ENCODE measurements at places on chromosomes 2 and 18.

DNA sequence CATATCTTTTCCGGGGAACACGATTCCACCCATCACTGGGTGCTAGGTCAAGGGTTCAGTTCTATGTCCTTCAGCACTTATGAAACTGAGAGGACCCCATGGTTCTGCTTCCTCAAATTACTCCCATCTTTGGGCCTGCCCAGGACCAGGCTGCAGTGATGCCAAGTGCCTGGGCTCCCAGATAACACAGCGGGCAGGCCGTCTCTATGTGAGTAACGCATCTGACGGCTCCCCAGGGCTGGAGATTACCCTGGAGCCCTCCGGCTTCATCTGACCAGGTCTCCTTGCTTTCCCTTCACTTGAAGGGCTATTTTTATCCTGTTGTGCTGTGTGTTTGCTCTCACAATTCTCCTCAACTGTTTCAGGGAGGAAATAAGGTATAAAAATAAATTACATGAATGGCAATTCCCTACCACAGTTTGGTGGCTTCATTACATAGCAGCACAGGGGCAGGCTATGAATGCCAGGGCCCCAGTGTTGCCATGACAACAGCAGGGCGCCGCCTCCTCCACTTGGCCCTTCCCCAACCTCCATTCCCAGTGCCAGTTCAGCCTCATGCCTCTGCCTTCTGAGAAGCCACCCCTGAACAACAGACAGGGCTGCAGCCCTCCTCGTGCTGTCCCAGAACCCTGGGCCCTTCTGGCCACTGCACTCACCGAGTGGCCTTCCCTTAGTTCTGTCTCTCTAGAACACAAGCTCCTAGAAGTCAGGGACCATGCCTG lies 25.4 kb upstream of the TMEM131 start:
- no peak for DNase-seq

DNA sequence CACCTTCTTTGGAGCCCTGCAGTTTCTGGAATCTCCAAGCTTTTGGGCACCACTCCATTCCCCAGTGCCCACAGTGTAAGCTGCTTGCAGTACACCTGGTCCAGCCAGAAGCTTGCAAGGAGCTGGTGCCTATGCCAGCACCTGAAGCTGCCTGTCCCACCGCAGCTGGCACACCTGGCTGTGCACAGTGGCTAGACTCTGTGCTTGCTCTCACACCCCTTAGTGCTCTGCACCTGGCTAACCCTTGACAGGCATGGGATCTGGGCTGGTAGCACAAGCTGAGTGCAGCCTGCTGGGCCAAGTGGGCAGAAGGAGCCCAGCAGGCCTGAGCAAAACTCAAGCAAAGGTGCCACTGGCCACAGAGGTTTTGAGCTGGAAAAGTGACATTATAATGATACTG lies 183.8 kb upstream of the MC4R start:
- DNase-seq = no peak

DNA sequence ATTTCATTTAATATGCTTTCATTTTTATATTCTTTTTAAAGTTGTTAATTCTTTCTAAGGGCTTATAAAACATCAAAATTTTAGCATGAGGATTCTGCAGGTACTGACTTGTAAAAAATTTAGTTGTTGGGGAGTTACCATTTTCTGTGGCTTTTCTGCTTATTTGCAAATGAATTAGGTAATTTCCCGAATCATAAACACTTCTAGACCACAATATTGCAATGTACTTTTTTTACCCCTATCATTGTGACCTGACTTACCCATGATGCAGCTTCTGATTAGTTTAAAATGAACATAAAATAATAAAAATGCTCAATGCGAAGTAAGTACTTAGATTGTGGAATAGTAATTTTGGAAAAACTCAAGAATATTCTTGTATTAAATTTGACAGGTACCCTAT lies 11.4 kb downstream of the ARL6IP6 start:
- DNase-seq = no peak

DNA sequence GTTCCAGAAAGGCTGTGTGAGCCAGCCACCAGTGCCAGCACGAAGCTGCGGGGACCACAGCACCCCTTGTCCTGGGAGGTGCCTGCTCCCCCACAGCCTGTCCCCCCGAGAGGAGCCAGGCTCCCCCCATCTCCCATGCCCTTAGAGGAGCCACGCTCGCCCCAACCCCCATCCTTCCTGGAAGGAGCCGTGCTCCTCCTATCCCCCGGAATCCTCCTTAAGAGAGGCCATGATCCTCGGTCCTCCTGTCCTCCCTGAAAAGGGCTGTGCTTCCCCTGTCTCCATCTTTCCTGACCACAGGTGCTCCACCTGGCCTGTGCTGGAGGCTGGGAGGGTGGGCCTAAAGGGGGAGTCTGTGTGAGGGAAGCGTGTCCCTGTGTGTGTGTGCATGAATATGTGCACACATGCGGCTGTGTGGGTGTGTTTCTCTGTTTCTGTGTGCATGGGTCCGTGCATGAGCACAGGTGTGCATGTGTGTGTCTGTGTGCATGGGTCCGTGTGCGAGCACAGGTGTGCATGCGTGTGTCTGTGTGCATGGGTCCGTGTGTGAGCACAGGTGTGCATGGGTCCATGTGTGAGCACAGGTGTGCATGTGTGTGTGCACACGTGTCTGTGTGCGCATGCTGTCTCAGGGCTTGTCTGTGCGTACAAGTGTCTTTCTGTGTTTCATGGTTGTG lies 80.3 kb downstream of the RTP5 start:
- DNase-seq = no peak

DNA sequence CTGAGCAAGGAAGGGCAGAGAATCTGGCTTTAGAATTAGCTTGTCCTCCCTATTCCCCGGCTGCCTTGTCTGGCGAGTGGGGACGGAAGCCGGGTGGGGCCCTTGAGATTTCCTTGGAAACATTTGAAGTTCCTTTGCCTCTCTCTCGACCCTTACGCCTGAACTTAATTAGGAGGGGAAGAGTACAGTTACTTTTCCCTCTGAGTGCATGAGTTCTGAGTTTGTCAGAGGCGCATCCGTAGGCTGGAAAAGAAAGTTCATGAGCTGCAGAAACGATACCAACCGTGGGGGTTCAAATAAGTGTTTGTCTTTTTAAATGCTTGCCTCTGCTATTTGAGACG lies 468 bp downstream of the PIKFYVE start:
- no peak for DNase-seq

- DNase-seq = no peak
Observed at GRCh38 chr2:10776231-10776977, 36.2 kb downstream of the PDIA6 start.

- DNase-seq = peak; percentile 0
Observed at GRCh38 chr2:100008956-100009355, 133.4 kb downstream of the AFF3 start.

DNA sequence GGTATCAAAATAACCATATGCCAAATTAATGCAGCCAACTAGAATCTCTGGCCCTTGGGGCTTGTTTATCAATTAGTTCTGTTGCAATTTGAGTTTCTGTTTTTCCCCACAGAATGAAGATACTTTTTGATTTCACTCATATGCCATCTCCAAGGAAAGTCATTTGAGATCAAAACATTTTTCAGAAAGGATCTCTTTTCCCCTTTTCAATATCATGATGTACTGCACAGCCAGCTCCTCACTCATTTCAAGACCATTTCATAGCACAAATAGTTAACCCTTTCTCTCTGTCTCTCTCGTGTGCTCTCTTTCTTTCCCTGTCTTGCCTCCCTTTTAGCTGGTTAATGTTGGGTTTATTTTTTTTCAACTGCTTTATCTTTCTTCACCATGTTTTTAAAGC lies 387.3 kb downstream of the STK39 start:
- no peak for DNase-seq

DNA sequence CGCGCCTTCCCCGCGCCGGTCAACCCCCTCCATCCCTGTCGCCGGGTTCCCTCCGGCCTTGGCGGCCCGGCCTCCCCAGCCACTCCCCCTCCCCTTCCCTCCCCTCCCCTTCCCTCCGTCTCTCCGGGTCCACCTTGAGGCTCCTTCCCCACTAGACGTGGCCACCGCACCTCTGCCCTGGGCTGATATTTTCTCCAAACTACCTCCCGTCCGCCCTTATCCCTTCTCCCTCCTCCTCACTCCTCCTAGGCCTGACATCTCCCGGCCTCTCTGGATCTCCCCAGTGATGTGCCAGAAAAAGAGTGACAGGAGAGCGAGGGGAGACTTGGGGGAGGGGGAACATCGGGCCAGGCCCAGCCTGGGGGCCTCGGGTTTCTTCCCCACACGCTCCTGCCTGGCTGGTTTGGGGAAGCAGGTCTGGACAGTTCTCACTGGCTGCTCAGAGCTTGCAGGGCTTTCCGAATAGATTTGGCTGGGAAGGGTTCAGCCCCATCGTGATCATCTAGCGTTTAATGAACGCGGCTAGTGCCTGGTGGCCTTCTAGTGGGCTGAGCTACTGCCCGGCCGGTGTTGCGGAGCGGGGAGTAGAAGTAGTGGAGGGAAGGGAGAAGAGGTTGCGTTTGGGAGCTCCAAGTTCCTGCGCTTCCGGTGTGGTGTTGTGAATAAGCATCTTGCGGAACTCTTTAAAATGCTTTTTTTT lies 641 bp downstream of the MAPRE3 start:
- DNase-seq = no peak

DNA sequence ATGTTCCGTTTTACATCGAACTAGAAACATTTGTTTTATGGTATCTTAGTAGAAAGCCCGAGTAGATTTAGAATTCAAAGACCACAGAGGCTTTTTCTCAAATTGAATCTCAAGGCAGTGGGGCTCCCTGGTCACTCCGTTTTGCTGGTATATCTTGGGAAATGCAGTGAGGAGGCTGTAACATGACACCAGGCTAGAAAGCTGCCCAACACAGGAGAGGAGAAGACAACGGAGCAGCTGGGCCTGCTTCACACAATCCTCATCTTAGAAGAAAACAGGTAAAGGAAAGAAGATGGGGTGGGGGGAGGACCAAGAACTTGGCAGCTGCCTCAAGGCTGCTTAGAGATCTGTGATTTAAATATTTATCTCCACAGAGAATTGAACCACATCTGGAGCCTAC lies 38.3 kb upstream of the EPB41L3 start:
- no peak for DNase-seq

GRCh38 chr2:191376981-191377629 lies 131.9 kb downstream of the MYO1B start:
- peak; percentile 63 for DNase-seq

DNA sequence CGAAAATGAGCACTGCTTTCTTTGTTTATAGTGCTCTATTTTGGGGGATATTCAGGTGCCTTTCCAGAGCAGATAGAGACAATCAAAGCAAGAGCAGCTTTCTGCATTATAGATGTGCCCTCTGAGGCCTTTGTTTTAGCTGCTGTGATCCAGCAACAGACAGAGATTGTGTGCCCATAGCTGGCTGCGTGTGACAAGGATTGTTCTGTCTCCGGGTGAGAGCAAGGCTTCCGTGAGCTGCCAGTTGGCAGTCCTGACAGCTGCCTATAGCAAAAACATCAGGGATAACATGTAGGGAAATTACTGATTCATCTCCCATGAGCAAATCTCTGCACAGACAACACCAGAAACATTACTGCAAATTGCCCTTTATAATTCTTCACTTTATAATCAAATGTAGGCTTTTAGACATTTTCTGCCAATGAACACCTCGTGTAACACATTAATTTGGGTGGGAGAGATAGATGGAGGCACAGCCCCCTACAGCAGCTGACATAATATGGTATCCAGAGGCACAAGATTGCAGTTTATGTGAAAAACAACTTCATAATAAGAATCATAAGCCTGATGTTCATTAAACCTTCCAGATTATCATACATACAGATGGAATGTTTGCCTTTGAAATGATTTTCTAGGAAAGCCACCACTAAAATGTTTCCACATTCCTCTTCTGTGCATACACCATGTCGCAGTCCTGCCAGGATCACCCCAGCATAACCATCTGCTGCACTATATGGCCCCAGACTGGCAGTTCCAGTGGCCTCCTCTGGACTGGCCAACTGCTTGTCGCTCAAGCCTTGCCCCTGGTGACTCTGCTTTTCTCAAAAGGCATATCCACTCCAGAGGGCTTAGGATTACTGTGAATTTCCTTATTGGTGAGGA lies 131.2 kb downstream of the TRIB2 start:
- no peak for DNase-seq

DNA sequence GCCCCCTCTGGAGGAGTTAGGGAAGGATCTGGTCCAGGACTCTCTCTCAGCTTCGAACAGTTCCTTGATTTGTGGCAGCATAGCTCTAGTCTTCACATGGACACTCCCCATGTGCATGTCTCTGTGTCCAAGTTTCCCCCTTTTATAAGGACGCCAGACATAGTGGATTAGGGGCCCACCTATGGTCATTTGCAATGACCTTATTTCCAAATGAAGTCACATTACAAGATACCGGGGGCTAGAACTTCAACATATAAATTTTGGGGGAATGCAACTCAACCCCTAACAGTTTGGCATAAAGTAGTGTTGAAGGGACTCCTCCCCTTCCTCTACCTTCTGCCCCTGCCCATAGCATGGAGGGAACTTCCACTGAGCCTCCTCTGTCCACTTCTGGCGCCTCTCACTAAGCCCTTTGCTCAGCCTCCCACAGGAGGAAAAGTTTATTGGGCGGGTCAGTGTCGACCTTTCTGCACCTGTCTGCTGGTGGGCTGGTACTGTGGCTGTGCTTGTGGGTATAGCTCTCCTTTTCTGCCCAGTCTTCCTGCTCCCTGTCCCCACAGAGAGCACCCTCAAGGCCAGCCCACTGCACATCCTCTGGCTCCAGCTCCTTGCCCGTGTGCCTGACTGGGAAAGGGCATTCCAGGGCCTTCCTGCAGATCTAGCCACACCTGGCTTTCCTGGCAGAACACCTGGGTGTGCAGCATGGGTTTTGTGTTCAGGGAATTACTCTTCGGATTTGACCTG lies 5.5 kb downstream of the FABP1 start:
- DNase-seq = no peak

DNA sequence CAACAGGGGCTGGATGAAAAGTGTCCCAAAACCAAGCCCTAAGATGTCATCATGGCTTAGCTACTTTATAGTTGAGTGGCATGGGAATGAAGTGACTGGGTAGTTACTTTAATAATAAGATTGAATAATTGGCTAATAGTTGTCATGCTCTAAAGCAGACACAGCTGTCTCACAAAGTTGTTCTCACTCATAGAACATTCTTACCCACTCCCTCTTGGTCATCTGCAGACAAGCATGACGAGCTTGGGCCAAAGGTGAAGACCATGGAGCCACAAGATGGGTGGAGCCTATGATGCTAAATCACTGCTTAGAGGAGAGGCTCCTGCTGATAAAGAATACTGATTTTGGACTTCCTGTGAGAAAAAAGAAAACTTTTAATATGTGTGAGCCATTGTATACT lies 62.4 kb upstream of the MMADHC start:
- no peak for DNase-seq

Measured in epithelial cell of prostate (primary cell).